ENCODE measurements at places on chromosomes 6 and 20.

DNA sequence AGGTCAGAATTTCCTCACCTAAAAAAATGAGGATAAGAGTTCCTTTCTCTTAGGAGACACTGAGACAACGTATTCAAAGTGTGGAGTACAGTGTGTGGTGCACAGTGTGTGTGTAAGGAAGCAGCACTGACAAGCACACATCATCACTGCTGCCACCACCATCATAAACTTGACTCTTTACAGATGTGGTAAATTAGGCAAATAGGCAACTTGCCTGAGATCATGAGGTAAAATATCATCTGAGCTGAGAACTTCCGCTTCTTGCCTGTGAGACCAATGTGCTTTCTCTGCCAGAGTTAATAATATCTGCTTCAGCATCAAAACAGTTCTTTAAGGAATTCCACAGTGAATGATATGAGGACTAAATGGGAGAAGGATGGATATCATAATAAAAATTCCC, 52.7 kb downstream of the LYRM4 start:
- no peak for DNase-seq

- DNase-seq, result no peak
Measured at GRCh38 chr20:54694516-54694915, 219.1 kb downstream of the DOK5 start.

DNA sequence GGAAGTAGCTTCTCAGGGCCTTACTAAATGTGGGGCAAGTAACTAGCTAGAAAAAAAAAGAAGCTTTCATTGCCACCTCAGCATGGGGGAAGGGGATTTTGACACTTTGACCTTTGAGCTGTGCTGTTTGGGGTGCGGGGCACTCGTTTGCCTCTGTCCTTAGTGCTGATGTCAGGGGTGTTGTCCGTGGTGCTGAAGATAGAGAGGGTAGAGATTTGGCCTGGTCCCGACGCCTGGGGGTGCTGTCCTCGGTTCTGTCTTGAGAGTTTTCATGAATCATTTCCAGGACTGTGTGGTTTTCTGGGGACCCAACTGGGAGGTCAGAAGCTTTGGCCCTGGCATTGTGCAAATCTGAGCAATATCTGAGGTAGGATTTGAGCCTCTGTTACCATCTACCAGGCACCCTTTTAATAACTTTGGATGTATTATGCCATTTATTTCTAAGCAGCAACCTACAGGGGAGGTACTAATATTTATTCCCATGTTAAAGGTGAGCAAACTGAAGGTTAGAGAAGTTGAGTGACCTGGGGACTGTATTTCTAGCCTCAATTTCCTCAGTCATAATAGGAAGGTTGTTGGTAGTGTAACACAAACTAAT, 78.0 kb downstream of the DLGAP4 start:
- DNase-seq, result peak; percentile 73

- DNase-seq, result no peak
Measured at GRCh38 chr20:50126662-50127061, 13.7 kb upstream of the UBE2V1 start.

DNA sequence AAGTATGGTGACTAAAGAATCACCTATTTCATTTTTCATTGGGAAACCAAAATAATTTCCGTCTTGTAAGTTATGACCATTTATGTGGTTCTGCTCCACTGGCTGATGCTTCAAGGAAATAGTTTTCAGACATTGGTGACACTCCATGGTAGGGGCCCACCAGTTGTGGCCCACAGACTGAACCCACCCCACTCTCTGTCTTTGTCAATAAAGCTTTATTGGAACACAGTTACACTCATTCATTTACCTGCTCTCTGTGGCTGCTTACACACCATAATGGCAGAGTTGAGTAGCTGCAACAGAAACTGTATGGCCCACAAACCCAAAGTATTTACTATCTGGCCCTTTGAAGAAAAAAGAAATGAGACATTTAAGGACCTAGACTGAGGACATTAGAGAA, 78.5 kb downstream of the TBC1D7 start:
- no peak for DNase-seq

- DNase-seq, result no peak
Measured at GRCh38 chr6:150024646-150025155, 631 bp downstream of the RAET1L start.

DNA sequence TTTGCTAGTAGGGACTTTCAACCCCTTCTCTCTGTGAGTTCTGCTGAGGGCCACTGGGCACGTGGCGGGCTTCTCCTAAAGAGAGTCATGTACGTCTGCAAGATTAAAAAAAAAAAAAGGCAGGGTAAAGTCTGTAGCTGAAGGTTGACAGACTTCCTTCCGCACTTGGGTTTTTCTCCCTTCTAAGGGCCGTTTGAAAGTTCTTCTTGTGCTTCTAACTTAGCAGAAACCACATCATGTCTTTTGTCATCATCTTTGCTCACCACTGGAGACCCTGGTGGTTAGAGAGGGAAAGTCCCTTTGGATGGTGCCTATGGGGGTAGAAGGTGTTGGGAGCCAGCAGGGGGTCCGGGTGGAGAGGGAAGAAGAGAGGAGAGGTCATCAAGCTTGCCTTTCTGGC, 31.4 kb downstream of the PRDM1 start:
- DNase-seq, result peak; percentile 69

DNA sequence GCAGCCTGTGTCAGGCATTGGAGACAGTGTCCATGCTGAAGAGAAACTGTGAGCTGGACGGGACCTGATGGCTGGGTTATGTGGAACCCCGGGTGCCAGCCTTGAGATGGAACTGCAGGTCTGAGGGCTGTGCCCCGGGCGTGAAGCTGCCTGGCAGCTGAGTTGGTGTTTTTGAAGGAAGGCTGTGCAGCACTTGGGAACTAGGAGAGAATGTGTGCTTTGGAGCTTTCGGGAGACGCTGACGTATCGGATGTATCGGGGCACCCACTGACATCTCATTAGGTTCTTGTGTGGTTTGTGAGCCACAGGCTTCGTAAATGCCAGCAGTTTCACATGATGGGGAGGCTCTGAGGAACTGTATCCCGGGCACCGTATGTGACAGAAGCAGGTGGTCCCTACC, 2.2 kb downstream of the DLGAP4 start:
- DNase-seq, result no peak

- peak; percentile 28 for DNase-seq
Measured at GRCh38 chr6:45736134-45736533, 279.5 kb downstream of the CLIC5 start.

DNA sequence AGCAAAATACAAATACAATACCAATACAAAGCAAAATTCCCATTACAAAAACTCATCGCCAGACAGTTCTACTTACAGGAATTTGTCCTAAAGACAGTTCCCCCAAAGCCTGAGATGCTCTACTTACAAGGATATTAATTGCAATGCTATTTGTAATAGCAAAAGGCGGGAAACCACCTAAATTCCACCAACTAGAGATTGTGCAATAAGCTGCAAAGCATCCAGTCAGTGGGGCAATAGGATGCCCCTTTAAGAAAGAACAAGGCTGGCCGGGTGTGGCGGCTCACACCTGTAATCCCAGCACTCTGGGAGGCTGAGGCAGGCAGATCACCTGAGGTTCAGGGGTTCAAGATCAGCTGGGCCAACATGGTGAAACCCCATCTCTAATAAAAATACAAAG, 39.1 kb downstream of the FAM209B start:
- DNase-seq, result no peak

DNA sequence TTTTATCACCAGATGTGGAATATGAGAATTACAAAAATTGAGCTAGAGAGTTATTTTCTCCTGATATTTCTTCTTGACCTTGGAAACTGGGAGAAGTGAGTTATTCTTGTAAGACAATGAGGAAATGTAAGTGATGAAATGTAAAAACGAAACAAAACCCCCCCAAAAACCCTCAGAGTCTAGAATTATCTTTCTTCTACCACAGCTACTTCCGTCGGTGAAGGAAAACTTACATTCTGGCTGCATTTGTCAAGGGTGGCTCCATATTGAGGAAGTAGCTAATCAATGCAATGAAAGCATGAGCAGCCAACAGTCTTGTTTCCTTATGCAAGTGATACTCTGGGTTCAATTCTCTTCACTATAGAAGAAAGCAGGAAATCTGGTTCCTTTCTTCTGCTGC, 661.7 kb upstream of the CITED2 start:
- no peak for DNase-seq

- DNase-seq, result peak; percentile 10
Measured at GRCh38 chr6:98843271-98844243, 9.2 kb downstream of the POU3F2 start.

DNA sequence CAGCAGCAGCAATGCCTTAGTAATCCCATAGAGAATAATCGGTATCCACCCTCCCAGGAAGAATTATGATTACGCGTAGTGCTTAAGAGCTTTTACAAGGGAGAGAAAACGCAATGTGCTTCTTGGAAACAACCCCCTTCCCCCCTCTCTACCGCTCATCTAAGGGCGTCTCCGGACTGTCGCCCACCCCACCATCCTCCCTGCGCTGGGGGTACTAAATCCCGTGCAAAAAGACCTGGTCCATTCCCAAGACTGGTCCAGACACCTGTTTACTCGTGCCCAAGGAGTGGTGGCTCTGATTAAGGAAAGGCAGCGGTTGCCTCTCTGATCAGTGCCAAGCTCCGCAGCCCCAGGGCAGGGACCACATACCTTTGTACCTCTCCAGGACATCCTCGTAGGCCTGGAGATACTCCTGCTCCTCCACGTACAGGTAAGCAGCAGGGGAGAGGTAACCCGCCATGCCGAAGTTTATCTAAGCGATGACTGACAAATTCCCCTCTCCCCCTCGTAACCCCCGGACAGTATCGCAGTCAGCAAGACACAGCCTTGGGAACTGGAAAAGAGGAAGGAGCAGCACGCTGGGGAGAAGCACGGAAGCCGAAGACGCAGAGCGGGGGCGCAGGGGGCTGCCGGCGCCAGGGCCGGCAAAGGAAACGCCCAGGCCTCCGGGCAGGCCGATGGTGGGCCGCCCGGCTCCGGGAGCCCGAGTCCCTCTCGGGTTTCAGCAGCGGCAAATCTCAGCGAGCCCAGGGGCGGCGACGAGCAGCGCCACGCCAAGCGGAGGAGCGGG, 112.0 kb upstream of the BEND6 start:
- peak; percentile 13 for DNase-seq

All from activated CD4-positive, alpha-beta T cell treated with anti-CD3 and anti-CD28 coated beads for 36 hours (primary cell).